Smooth muscle cell of the pulmonary artery (primary cell): ENCODE measurements at places on chromosomes 7 and 10. TPM values are rescaled to one million over a fixed set of nuclear protein-coding genes. Genes with fewer than 3 reads are reported as not detected.

Gene ICA1
- total RNA-seq: 0.13 and 0.52 TPM in 2 replicates

Gene MBLAC1
- 2.3 and 2.7 TPM in 2 replicates for total RNA-seq

Gene CYP26C1
- 0.07 and 0.10 TPM in 2 replicates for total RNA-seq

Gene CDHR1
- under 0.01 and 0.20 TPM in 2 replicates for total RNA-seq

Gene SHLD2
- total RNA-seq: 22.0 and 25.9 TPM in 2 replicates
